ENCODE measurements at places on chromosomes 5 and 9.

DNA sequence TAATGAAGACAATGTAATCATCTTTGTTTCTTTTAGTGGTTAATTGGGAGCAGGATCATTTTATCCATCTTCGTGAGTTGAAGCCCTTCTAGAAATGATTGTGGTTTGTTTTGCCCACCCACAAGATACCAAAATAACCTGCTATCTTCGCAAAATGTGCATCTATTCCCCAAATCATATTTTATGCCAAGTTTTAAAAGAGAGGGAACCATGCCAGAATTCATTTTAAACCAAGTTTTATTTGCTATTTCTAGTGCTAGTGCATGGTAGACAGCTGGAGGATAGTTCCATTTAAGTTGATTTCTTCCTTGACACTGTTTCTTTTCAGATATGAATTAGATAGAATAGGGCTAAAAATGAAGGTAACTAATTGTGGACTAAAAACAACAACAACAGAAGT lies 104.2 kb downstream of the RAB3C start:
- DNase-seq, result no peak

DNA sequence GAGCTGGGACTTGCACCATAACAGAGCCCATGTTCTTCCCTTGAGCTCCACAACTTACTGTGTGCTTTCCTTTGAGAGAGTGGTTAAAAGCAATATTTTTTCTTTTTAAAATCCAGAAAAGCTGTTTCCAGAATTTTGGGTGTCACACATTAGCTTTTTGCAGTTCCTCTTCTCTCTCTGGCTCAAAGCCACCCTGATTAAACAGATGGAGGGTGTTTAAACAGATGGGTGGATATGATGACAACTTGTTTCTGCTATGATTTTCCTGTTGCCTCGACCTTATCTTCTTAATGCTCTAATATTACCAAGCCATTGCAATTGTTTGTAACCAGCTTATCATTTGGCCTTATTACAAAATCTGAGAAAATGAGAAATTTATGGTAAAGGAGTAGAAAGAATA lies 22.9 kb upstream of the CFAP95 start:
- DNase-seq, result no peak

DNA sequence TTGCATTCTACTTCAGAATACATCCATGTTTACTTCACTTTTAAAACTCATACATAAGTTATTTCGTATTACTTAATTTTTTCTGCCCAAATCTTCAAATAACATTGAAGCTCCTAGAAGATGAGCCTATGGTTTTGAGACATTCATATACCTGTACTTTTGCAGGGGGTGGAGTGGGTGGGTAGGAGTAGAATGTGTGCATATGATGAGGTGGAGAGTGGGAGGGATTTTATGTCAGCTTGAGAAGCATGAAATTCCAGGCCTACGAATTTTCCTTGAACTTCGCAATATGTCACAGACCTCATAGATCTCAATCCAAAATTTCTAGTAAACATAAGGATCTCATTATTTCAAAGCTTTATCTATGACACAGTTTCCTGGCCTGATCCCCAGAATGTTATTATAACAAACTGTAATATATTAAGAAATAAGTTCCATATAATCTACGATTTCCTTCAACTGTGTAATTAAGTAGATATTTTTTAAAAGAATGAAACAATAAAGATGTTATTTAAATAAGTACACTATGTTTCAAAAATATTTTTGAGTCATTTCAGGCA lies 19.7 kb upstream of the MOB3B start:
- no peak for DNase-seq

GRCh38 chr9:133461975-133462374 lies 2.2 kb downstream of the CACFD1 start:
- DNase-seq, result no peak

DNA sequence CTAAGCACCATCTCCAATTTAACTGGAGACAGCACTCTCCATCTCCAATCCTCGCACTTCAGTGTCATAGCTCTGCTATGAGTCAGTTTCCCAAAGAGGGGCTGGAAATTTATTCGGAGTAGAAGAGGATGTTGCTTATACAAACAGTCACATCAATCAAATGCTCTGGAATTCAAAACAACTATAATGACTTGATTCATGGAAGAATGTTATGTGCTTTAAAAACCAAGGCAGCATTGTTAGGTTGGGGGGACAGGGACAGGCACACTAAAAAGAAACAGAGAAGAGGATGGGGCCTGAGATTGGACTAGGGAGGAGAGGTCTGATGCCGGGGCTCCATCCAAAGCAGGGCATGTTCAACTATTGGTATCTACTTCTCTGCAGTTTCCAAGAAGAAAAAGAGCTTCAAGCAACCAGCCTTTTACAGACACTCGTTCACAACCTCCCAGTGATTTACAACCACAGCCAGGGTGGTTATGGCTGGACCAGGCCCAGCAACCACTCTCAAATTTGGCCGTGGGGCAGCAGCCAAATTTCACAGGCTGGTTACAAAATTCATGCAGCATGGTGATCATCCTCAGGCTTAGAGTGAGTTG lies 117.5 kb upstream of the ZNF366 start:
- no peak for DNase-seq

DNA sequence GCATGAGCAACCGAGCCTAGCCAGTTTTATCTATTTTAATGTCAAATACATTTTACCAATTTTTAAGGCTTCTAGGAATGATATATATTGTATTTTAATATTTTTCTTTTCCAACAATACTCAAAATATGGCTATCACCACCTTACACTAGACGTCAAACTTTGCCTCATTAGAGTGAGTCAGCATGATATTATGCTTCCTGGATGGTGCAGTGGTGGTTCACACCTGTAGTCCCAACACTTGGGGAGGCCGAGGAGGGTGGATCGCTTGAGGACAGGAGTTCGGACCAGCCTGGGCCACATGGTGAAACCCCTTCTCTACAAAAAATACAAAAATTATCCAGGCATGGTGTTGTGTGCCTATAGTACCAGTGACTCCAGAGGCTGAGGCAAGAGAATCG lies 7.3 kb upstream of the CDC14B start:
- DNase-seq, result no peak

DNA sequence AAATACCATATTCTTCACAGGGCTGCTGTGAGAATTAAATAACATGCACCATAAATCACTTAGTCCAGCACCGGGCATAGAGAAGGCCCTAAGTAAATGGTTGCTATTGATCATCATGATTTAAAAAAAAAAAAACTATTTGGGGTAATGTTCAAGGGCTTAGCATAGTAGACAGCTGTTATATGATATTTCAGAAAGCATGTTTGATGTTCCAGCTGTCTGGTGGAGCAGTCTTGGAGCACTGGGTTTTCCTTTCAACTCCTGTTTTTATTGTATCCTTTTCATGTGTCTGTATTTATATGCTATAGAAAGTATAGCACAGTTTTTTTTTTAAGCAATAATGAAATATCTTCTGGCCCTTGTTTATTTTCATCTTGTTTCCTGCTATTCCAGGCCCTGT lies 28.0 kb upstream of the TOMM5 start:
- DNase-seq, result no peak

All from GM12865 (cell line).